Sigmoid colon (tissue), 7 donors: ENCODE measurements at places on chromosomes 2 and 18. TPM values are rescaled to one million over a fixed set of nuclear protein-coding genes. Genes with fewer than 3 reads are reported as not detected.

SERPINB4 gene
- total RNA-seq = not detected

DNA sequence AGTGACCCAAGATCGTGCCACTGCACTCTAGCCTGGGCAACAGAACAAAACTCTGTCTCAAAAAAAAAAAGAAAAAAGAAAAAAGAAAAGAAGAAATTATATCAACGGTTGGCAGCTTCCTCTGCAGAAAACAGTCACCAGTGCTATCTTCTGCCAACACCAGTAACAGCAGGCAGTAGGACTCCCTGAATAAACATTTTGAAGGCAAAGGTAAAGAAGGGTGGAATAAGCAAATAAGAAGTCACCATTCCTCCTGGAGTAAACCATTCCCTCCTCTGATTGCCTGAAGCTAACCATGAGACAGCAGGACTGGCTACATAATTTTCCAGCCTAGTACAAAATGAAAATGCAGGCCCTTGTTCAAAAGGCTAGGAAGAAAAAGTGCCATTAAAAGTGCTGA is 9.0 kb upstream of the RNF103 start:
- DNase-seq = no peak

TMEM178A gene
- total RNA-seq = 1.1 TPM

- no peak for DNase-seq
These were observed 58.7 kb downstream of the PAX3 start for GRCh38 chr2:222239945-222240675.

PAX8 gene
- 0.71 TPM for total RNA-seq

OXER1 gene
- 0.36 TPM for total RNA-seq

DNA sequence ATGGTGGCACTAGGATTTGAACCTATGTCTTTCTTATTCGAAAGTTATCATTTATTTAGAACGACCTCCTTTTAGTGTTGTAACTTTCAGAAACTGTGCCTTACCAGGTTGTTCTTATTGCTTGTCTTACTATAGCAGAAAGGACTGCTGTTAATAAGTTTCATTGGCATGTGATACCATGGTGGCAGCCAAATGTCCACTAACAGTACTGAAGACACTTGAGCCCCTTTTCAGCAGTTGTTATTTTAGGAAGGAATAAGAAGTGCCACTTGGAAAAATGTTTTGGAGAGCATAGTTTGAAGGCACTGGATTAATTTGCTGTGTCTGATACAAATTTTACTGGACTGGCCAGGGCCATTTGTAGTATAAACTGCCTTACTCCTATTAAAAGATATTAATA is 37.7 kb downstream of the CEP192 start:
- no peak for DNase-seq

DNA sequence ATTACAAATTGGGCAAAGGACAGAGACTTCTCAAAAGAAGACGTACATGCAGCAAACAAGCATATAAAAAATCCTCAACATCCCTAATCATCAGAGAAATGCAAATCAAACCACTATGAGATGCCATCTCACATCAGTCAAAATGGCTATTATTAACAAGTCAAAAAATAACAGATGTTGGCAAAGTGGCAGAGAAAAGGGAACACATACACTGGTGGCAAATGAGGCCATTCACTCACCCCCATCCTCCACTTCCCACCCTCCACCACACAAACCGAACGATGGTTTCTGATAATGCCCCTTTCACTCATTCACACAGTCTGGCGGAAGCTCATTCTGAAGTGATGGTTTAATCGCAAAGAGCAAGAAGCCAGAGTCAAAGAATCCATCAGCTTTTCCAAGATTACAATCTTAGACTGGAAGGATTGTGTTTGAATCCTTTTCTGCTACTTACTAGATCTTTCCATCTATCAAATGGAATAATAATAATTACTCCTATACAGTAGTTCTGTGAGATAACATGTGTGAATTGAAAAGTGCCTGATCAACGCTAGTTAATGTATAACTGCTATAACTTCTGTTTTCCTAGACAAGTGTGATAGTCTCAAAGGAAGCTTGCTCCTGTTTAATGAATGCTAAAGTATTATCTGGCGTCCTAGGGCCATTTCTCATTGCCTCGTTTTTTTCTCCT is 16.9 kb upstream of the CD28 start:
- DNase-seq = no peak

- DNase-seq = no peak
These were observed 922.0 kb upstream of the NRXN1 start for GRCh38 chr2:51953931-51954330.

SCYGR4 gene
- total RNA-seq = not detected

USP40 gene
- total RNA-seq = 23.4 TPM

GRCh38 chr2:15874854-15875804 is 65.2 kb upstream of the MYCN start:
- DNase-seq = no peak

- no peak for DNase-seq
These were observed 11.5 kb upstream of the GMCL1 start for GRCh38 chr2:69817729-69818501.

SNTG2 gene
- total RNA-seq = 3.2 TPM

PPM1B gene
- 45.7 TPM for total RNA-seq
